ENCODE measurements at places on chromosomes 6 and 20. TPM values are rescaled to one million over a fixed set of nuclear protein-coding genes. Genes with fewer than 3 reads are reported as not detected.

Gene DNAH8
- total RNA-seq = 0.71 TPM

Gene TP53TG5
- 2.0 TPM for total RNA-seq

Gene HLA-DRB1
- total RNA-seq = 91.3 TPM

Gene PSMF1
- 97.6 TPM for total RNA-seq

Gene DPPA5
- total RNA-seq = not detected

DNA sequence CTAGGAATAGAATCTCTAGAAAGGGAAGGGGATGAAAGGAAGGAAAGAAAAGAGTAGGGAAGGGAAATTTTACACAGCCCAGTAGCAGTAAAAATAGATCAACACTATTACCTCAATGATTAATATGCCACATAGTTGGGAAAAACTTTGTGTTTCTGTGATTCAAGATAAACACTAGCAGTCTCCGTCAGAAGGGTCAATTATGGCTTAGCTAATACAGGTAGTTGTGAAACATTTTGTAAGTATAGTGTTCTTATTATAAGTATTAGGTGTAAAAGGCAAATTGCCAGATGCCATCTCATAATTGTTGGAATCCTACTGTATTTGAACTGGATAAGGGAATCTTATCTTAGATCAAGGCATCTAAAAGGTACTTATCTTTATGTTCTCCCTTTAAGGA lies 165.7 kb downstream of the MTFR2 start:
- no peak for DNase-seq

DNA sequence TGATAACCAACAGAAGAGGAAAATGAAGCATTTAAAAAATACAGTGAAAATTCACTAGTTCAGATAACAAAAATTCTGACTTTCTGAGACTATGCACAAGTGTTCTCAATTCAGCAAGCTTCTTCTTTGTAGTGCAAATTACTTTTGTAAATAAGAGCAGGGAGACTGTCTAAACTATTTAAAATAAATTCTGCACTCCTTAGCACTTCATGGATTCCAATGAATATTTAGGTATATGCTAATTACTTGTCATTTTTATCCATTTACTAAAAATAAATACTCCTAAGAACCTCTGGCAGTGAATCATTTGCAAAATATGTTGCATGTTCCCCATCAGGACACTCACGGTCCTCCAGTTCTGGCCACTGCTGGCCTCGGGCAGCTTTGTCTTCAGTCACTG lies 139.8 kb downstream of the F13A1 start:
- no peak for DNase-seq

- DNase-seq = peak; percentile 80
Measured at GRCh38 chr6:27836783-27837624, 75.2 kb downstream of the OR2B2 start.

- DNase-seq = peak; percentile 88
Measured at GRCh38 chr20:2451939-2452732, 18.5 kb downstream of the SNRPB start.

DNA sequence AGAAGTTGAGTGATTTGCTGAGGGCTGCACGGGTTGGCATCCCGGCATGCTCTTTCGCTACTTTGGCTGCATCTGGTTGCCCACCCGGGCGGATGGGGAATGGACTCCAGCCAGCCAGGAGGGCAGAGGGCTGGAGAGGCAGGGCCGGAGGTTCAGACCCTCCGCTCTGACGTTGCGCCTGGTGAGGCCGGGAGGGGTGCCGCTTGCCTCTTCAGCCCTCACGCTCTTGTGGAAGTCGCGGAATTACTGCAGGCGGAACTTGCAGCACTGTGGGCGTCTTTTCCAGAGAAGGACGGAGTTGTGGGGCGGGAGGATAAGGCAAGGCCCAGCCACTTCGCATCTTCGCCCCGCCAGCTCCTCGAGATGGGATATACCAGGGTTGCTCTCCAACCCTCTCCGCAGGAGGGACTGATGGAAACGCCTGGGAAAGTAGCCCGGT lies 656 bp downstream of the RTEL1 start:
- no peak for DNase-seq

DNA sequence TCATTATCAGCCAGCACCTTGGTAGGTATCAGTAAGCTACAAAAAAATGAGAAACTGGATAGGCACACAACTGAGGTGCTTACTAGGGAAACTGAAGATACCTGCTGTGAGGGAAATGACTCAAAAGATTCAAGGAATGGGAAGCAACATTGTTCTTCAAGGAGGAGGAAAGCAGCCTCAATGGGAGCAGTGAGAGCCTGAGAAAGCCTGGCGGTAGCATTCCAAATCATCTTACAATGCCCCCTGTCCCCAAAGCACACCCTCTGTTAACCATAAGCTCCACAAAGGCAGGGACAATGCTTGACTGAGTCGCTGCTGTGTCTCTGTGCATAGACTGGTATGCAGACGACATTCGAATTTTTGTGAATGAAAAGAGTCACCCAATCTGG lies 10.6 kb downstream of the PKHD1 start:
- DNase-seq = no peak

- no peak for DNase-seq
Measured at GRCh38 chr6:167119670-167120582, 3.0 kb upstream of the CCR6 start.

DNA sequence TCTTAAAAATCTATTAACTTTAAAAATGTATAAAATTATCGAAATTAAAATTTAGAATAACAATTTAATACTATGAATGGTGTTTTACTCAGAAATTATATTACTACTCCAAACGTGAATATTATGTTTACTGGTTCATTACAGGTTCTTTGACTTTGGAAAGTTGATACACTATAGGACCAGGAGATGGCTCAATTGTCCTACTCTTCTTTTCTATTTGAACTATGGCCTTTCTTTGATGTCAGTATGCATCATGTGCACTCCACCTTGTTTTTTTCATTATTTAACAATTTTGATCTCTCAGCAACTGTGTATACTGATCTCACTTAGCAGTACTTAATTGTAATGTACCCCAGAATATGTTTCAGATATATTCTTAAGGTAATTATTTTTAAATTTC lies 391.5 kb upstream of the MANEA start:
- no peak for DNase-seq

GRCh38 chr6:17096096-17096495 lies 5.8 kb upstream of the STMND1 start:
- no peak for DNase-seq

DNA sequence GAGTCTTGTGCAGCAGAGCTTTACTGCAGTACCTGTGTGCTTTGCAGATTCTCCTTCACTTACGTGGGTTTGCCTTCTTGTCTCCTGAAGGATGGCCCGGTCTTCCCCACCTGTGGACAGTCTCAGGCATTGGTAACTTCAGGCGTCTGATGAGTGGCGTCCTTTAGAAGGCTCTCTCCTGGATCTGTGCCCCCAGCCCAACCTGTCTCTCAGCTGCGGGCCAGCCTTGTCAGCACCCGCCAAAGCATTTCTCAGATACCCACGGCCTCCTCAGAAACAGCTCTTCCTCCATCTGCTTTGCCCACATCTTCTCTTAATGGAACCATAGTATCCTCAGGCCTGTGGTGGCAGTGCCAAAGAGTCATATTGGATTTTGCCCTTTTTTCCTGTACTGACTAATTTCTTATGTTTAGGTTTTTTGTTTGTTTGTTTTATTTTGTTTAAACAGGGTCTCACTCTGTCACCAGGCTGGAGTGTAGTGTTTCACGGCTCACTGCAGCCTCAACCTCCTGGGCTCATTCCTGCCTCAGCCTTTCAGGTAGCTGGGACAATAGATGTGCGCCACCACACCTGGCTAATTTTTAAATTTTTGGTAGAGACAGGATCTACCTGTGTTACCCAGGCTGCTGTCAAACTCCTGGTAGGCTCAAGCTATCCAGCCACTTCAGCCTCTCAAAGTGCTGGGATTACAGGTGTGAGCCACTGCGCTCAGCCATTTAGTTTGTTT lies 96.6 kb downstream of the ARID1B start:
- DNase-seq = no peak

DNA sequence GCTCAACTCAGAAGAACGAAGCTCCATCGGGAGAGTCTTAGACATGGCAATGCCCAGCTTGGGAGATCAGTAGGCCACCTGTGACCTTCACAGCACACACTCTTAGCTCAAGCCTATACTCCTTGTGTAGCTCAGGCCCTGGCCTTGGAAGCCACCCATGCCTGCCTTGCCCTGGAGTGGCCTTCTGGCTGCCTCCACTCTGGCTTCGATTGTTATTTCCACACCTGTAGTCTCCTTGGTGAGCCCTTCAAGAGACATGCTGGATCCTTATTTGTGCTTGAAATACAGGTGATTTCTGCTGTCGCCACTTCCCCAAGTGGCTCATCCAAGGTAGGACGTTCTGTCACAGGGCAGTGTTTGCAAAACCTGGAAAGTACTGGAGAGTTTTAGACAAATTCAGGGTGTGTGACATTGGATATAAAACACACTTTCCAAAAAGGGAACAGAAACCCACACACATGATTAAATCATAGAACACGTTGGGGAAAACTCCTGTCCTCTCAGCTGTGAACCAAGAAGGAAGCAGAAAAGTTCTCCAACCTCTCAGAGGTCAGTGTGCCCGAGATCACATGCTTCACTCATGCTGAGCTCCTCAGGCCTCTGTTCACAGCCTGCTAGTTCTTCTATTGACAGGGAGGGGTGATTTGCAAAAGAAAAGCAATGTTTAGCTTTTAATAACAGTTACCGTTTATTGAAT lies 391.8 kb downstream of the CDC5L start:
- DNase-seq = no peak

DNA sequence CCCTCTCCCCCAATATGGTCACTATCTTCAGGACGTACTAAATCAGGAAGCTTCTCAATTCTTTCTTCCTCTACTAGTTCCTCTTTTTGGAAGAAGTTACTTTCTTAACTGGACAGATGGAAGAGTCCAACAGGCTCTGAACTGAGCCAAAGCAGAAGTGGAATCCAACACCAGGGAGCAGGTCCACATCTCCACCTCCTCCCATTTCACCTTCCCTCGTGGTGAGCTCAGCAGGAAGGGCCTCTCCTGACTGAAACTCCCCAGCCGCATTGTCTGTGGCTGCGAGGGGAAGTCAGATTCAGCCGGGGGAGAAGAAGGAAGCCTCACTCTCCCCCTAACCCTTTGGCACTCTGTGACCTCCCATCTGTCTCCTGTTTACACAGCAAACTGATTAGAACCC lies 63.8 kb upstream of the UST start:
- DNase-seq = no peak

DNA sequence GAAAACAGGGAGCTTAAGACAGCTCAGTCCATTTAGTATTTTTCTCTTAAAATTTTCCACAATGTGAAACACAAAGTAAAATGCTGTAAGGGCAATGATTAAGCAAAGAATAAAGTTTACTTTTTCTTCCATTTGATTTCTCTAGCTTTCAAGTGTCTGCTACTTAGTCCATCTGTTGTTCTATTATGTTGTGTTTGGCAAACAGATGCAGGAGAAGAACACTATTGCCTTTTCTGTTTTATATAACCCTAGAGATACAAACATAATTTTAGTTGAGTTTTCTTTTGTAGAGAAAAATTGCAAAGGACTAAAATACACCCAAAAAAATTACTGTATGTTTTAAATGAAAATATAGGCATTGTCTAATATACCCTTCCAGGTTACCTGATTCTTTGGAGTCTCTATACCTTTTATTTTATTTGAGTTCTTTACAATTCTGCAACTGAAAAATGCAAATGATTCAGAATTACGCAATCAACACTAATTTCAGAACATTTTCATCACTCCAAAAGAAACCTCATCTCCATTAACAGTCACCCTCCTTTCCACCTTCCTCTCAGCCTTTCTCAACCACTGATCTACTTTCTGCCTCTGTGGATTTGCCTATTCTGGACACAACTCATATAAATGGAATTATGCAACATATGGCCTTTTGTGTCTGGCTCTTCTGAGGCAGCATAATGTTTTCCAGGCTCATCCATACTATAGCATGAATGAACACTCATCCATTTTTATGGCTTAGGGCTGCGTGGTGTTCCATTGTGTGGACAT lies 96.9 kb downstream of the MKKS start:
- no peak for DNase-seq

DNA sequence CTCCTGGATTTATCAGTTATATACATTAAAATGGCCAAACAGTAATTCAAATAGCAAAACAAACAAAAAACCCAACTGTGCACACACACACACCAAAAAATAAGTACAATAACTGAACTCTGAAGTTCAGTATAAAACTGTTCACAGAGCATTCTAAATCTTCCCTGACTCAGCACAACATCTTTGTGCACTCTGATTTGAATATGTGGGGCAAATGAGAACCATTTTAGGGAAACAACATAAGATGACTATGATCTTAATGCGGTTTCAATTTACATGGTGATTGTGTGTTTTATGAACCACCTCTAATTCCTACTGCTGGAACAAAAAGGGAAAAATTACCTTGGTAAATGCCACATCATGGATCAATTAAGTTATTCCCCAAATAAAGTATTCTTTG lies 41.7 kb downstream of the PLAGL1 start:
- no peak for DNase-seq

DNA sequence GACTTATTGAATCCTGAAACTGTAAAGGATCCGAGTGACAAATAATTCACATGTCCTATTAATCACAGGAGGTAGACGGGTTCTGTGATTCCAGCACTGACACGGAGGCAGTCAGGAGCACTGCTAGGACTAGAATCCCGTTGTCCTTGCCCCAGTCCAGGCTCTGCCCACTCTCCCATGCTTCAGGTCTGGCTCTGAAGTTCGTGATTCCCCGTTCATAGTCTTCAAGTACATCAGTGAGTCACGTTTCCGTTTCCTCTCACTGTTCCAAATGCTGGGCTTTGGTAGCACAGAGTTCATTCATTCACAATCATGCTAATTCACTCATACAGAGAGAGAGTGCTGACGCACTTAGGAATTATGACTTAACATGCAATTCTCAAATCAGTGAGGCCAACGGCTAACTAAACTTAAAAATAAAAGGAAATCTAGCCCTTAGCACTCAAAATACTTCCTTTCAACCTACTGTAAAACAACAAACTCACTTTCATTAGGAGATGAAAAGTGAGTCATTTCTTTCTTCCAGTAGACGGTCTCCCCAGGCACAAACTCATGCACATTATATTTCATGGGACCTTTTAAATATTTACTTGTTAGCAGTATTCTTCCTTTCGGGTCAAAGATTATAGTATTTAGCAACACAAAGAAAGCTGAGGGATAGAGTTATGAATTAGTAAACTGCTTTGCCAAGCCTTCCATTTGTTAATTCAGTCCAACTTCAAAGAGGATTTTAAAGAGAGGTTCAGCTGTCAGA lies 94.0 kb upstream of the NHSL1 start:
- DNase-seq = no peak

DNA sequence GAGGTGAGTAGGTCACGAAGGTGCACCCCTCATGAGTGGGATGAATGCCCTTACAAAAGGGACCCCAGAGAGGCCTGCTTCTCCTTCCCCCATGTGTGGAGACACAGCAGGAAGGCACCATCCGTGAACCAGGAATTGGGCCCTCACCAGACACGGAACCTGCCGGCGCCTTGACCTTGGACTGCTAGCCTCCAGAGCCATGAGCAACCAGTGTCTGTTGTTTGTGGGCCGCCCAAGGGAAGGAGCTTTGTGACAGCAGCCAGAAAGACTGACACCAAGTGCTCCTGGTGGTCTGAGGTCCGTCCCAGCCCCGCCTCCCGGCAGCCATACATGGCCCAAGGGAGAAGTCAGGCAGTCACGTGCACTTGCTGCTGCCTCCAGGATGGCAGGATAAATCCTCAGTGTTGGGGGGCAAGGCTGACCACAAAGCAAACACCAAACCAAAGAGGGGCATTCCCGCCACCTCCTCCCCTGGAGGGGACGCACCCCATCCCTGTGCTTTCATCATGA lies 29.3 kb downstream of the CDH4 start:
- no peak for DNase-seq

Measured in posterior vena cava (tissue), 2 donors.